Effector memory CD4-positive, alpha-beta T cell (primary cell): ENCODE measurements at places on chromosomes 5 and 9.
A peak's percentile ranks its signal among the peaks of the same experiment; 100 is the strongest.

DNA sequence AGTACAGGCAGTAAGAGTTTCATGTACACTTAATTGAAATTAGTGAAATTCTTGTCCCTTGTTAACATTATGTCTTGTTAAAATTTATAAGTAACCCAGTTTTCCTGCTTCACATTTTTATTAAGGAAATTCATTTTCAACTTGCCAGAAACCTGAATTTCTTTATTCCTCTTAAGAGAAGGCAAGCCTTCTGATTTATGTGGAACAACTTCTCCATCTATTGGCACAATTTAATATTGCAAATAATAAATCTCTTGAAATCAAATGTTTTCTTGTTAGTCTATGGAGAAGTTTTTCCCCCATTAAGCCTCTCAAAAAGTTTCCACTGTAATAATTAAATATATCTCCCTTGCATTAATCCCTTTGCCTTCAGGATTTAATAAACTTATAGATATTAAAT is 33.8 kb upstream of the ACO1 start:
- H3K27me3 ChIP-seq, result no peaks in the 10 kb centered on the region
- no peaks in the 10 kb centered on the region for H3K4me1 ChIP-seq
- no peaks in the 10 kb centered on the region for H3K36me3 ChIP-seq
- no peak for DNase-seq
- no peak overlapping the region for H3K27ac ChIP-seq

DNA sequence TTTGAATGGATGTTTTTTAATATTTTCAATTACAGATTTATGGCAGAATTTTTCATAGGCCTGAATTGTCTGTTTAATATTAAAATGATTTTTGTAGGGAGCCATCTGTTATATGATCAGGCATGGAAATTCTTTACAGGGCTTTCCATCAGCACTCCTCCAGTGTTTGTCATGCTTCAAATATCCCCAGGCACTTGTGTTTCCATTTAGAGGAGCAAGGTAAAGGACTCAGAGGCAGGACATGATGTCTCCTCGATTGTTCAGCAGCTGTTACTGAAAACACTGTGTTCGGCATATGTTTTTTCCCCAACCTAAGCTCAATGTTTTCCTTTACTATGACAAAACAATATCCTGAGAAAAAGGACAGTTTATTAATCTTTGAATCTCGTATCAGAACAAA is 172.3 kb upstream of the RFX3 start:
- H3K4me1 ChIP-seq, result no peaks in the 10 kb centered on the region
- DNase-seq, result no peak
- H3K4me3 ChIP-seq, result no peak overlapping the region
- no peak overlapping the region for H3K27ac ChIP-seq
- no peaks in the 10 kb centered on the region for H3K36me3 ChIP-seq
- H3K27me3 ChIP-seq, result no peaks in the 10 kb centered on the region

GRCh38 chr9:124041817-124042116 is 30.2 kb downstream of the LHX2 start:
- no peak overlapping the region for H3K4me3 ChIP-seq
- H3K4me1 ChIP-seq, result peaks cover 7% of the 10 kb centered on the region
- peaks cover 23% of the 10 kb centered on the region for H3K27me3 ChIP-seq

GRCh38 chr5:52770287-52770939 is 17.3 kb upstream of the ITGA1 start:
- H3K4me3 ChIP-seq, result no peak overlapping the region
- no peak overlapping the region for H3K27ac ChIP-seq
- H3K4me1 ChIP-seq, result peaks cover 7% of the 10 kb centered on the region
- DNase-seq, result no peak

GRCh38 chr5:10301266-10301665 is 6.4 kb downstream of the CMBL start:
- H3K36me3 ChIP-seq, result no peaks in the 10 kb centered on the region
- DNase-seq, result no peak
- H3K27ac ChIP-seq, result no peak overlapping the region
- no peak overlapping the region for H3K4me3 ChIP-seq
- H3K27me3 ChIP-seq, result no peaks in the 10 kb centered on the region

DNA sequence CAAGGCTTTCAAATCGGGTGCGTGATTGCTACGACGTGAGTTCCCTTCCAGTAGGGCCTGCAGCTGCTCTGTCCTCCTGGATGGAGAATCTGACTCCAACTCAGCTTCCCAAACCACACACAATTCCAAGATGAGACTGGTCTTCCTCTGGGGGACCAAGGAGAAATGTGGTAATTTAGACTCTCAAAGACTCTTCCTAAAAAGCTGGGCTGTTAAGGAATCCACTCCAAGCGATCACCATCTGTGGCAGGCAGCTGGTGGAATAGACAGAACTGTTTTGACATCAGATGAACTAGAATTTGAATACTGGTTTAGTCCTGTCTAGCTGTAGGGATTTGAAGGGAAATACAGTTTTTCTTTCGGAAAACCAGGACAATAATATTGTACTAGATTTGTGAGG is 130.7 kb upstream of the KLF4 start:
- no peaks in the 10 kb centered on the region for H3K36me3 ChIP-seq
- H3K4me1 ChIP-seq, result no peaks in the 10 kb centered on the region
- no peak overlapping the region for H3K27ac ChIP-seq
- H3K4me3 ChIP-seq, result no peak overlapping the region
- H3K27me3 ChIP-seq, result no peaks in the 10 kb centered on the region

DNA sequence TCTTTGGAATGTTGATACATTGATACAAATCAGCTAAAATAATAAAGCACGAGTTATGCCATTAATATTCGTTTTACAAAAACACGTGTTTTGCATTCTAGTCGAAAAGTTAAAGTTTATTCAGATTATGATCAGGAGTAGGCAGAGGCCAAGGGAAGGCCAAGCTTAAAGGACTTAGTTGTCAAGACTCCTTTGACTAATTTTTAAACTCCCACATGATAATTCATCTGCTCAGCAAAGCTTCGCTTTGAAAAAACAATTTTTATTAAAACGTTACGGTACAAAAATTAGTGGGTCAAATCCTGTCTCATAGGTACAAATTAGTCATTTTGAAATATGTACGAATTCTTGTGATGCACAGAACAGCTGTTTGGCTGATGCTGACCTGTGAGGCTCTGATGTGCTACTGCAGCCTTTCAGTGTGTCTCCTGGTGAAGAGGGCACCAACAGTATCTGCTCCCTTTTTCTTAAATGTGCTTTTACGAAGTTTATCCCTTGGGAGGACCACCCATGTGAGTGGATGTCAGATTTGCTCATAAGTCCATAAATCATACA is 23.0 kb upstream of the NR3C1 start:
- no peaks in the 10 kb centered on the region for H3K36me3 ChIP-seq
- no peak overlapping the region for H3K4me3 ChIP-seq
- DNase-seq, result no peak
- no peaks in the 10 kb centered on the region for H3K4me1 ChIP-seq
- no peaks in the 10 kb centered on the region for H3K27me3 ChIP-seq

GRCh38 chr9:27469550-27469949 is 54.5 kb upstream of the IFNK start:
- DNase-seq, result no peak
- no peaks in the 10 kb centered on the region for H3K27me3 ChIP-seq
- H3K36me3 ChIP-seq, result no peaks in the 10 kb centered on the region
- H3K4me1 ChIP-seq, result no peaks in the 10 kb centered on the region
- H3K27ac ChIP-seq, result no peak overlapping the region

DNA sequence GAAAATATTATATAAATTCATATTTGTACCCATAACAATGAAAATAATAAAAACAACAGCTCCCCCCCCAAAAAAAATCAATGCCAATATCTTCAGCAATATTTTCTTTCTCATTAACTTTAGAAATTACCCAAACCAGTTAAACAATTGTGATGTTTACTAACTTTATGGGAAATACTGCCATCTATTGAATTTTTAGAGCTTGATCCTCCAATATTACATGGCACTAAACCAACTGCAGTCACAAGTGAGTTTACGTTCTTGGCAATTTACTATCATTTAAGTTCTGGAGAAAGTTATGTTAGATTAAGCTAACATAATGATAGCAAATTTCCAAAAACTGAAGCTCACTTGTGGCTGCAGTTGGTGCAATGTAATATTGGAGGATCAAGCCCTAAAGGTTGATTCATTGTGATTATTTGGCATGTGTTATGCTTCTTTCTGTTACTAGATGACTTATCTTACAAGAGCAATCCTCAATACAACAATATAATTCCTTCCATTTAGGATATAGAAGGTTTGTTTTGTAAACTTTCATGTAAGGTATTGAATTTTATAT is 379.5 kb downstream of the CDH18 start:
- no peak overlapping the region for H3K4me3 ChIP-seq
- H3K4me1 ChIP-seq, result no peaks in the 10 kb centered on the region
- no peak for DNase-seq
- H3K27me3 ChIP-seq, result no peaks in the 10 kb centered on the region
- H3K27ac ChIP-seq, result no peak overlapping the region

DNA sequence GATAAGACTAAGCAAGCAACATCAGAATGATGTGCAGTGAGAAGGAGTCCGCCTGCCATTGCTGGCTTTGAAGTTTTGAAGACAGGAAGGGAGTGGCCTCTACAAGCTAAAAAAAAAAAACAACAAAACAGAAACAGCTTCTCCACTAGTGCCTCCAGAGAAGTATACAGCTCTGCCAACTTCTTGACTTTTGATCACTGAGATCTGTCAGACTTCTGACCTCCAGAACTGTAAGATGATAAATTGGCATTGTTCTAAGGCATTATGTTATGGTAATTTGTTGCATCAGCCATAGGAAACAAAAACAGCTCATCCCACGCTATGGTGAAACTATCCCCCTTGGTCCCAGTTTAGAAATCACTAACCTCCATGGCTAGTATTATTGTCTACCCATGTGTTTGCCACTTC is 131.0 kb upstream of the VCAN start:
- H3K27me3 ChIP-seq, result no peaks in the 10 kb centered on the region
- peaks cover 7% of the 10 kb centered on the region for H3K4me1 ChIP-seq
- no peaks in the 10 kb centered on the region for H3K36me3 ChIP-seq
- H3K4me3 ChIP-seq, result no peak overlapping the region
- H3K27ac ChIP-seq, result no peak overlapping the region

DNA sequence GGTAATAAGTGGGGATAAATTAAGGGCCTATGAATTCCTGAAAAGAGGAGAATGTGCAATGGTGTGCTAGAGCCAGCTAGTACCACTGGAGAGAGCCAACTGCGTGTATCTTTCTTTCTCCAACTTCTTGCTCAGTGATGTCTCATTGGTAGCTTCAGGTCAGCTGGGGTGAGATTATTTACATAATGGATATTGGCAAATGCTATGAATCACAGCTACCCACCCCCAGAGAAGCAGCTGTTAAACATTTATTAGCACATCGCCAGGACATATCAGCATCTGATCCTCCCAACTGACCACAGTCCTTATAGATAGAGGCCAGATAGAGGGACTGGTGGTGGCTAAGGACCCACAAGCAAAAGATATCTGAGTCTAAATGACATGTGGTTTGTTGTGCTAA is 421.3 kb downstream of the ACTL7B start:
- no peak overlapping the region for H3K27ac ChIP-seq
- H3K27me3 ChIP-seq, result no peaks in the 10 kb centered on the region
- DNase-seq, result no peak
- H3K4me1 ChIP-seq, result no peaks in the 10 kb centered on the region
- H3K36me3 ChIP-seq, result no peaks in the 10 kb centered on the region
- H3K4me3 ChIP-seq, result no peak overlapping the region

DNA sequence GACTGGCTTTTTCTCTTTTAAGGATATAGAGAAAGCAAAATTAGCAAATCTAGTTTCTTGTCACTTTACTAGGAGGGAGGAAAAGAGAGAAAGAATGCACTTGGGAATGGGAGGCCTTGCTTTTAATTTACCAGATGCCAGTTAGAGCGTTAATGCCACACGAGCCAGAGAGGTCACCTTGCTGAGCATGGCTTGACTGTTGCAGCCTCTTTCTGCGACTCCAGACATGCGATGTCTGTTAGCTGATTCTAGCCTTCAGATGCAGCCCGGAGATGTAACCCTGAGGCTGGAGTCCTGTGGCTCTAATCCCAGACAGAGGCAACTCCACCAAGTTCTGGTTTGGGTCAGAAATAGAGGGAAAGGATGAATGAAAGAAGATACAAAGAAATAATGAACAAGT is 152.5 kb downstream of the TRIO start:
- H3K27me3 ChIP-seq, result no peaks in the 10 kb centered on the region
- H3K4me3 ChIP-seq, result no peak overlapping the region
- H3K4me1 ChIP-seq, result no peaks in the 10 kb centered on the region
- DNase-seq, result no peak

DNA sequence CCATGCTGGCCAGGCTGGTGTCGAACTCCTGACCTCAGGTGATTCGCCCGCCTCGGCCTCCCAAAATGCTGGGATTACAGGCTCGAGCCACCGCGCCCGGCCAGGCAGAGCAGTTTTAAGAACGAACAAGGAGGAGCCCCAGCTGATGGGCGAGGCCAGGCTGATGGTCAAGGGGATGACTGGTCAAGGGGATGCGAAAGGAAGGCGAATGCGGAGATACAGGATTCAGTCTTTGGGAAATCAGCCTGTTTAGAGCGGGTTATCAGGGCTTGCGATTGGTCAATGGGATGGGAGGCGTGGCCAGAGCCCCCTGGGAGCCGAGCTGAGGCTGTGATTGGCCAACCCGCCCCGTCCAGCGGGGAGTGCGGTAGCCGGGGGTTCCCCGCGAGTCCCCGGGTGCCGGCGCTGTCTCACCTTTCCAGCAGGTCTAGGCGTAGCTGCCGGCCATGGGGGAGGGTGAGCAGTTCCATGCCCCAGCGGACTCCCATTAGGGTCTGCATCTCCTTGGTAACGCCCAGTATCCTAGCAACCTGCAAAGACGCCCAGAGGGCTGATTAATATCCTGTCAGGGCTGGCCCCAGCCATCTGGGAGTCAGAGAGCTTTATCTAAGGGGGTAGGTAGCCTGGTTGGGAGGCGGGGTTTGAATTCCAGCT is 7.5 kb upstream of the TOR2A start:
- peaks cover 82% of the 10 kb centered on the region for H3K36me3 ChIP-seq
- no peaks in the 10 kb centered on the region for H3K4me1 ChIP-seq
- peak overlapping the region; percentile 32 for H3K27ac ChIP-seq
- DNase-seq, result no peak

DNA sequence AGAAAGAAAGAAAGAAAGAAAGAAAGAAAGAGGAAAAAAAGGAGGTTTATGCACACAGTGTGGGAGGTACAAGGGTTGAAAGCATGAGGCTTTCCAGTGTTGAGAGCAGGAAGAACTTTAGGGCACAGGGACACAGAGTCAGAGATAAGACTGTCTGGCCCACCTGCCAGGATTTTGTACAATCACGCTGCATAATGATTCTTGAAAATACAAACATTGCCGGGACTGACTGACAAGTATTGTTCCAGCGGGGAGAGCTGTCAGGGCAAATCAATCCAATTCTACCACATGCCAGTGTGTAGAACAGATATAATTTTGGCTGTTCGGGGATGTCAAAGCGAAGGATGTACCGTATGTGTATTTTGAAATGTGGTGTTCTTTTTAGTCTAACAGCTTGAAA is 254.7 kb downstream of the NTRK2 start:
- H3K4me1 ChIP-seq, result no peaks in the 10 kb centered on the region
- peaks cover 4% of the 10 kb centered on the region for H3K27me3 ChIP-seq
- H3K4me3 ChIP-seq, result no peak overlapping the region
- no peak overlapping the region for H3K27ac ChIP-seq
- no peaks in the 10 kb centered on the region for H3K36me3 ChIP-seq
